Type B pancreatic cell (in vitro differentiated cells): ENCODE measurements at places on chromosomes 1 and 21.
A peak's percentile ranks its signal among the peaks of the same experiment; 100 is the strongest.

DNA sequence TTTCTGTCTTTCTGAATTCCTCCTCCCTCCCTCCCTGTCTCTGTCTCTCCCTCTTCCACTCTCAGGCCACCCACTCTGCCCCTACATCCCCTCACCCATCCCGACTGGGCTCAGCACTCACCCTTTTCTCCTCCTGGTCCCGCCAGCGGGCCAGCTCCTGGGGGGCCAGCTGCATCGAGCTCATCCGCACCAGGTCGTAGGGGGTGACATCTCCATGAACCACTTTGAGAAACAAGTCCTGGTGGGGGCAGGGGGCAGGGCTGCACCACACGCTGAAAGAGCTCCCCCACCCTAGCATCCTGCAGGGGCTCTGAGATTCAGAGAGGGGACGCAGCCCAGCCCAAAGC lies 17.8 kb downstream of the SPOCD1 start:
- DNase-seq = peak; percentile 70

DNA sequence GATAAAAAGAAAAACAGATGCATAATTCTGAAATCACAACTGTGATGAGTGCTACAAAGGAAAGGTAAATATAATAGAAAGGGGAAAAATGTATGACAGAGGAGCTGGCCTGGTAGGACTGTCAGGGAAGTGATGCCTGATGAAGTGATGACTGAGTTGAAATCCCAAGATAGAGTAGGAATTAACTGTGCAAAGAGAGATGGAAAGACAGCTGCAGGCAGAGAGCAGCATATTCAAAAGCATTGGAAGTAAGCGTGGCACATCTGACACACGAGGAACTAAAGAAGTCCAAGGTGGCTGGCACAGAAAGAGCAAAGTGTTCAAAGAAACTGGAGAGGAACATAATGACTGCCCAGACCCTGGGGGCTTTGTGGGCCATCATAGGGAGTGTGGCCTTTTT lies 121.6 kb upstream of the C1orf105 start:
- DNase-seq = no peak

DNA sequence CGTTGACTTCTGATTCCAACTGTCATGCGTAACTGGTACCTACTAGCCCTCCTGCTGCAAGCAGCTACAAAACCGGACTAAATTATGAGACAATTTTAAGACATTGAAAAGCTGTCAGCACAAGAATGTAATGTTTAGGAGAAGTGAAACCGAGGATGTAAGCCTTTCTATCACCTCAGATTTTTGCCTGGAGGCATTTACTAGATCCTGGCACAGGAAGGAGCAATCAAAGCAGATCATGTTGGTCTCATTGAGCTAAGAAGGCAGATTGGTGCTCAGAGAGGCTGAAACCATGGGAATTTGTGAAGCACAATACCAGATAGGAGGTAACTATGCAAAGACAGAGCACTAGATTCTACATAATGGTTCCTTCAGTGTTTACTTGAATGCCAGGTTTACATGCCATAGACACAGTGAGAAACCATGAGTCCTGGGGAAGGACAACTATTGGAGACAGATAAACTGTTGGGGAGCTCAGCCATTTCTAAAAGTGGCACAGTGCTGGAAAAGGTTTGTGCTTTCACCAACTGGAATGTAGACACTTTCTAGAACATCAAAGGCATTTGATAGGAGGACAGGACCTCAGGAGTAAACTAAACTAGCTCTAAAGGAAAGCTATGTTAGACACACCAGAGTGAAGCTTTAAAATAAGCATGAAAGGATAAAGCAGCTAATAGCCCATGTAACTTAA lies 179.4 kb downstream of the LYPLAL1 start:
- no peak for DNase-seq

DNA sequence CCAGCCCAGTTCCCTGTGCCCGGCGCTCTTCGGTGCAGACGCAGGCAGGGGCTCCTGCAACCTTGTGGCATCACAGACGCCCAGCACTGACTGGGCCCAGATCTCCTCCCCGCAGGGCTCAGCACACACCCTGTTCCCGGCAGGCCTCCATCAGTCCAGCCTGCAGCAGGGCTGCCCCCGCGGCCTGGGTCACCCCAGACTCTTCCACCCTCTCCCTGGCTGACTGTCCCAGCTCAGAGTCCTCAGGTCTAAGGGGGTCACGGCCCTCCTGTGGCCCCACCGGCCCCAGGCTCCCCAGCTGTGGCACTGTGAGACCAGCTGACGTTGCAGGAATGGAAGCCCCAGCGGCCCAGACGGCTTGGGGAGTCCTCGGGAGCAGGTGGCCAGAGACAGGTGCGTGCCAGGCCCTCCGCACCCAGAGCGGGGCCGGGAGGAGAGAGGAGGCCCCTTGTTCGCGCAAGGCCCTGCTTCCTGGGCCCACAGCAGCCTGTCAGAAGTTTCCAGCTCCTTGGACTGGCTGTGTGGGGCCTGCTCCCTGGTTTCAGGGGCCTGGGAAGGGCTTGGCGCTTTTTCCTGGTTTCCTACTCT lies 4.2 kb downstream of the B3GALT6 start:
- DNase-seq = no peak

- DNase-seq = peak; percentile 73
These were observed 1.7 kb downstream of the WNT9A start for GRCh38 chr1:227945891-227946623.

- no peak for DNase-seq
These were observed 228.3 kb downstream of the ST6GALNAC3 start for GRCh38 chr1:76302711-76303339.

DNA sequence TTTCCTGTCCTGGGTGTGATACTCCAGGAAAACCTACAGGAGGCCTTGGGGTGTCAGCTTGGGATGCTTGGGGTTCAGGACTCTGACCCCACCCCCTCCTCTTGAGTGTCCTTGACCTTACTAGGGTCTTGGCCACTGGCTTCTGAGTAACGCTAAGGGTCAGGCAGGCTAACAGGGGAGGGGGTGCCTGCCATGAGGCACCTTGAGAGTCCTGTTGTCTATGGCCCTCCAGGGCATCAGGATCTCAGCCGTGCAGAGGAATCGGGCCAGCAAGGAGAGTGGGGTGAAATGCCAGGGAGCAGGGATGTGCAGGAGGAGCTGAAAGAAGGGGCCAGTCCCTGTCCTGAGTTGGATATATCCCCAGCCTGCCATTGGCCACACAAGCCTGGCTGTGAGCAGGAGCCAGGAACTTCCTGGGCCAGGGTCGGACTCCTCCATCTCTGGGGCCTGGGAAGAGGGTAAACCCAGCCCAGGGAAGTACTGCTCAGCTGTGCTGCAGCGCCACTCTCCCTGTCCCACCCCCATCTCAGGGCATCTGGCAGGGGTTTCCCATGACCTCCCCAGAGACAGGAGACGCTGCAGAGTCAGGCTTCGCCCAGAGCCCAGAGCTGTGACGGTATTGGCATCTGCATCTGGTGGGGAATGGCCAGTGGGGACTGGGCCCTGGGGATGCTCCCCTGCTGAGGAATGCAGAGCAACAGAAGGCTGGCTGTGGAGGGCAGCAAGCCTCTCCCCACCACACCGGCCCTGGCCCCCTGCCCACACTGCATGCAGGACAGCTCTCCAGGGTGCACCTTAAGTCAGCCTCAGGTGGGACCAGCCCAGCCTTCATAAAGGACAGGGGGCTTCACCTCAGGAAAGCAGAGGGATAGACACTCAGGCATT lies 6.3 kb downstream of the KIF21B start:
- DNase-seq = no peak

GRCh38 chr1:14697353-14697752 lies 98.9 kb downstream of the KAZN start:
- DNase-seq = no peak

- no peak for DNase-seq
These were observed 4.8 kb upstream of the CTRC start for GRCh38 chr1:15433471-15433870.

GRCh38 chr1:222844411-222844779 lies 29.6 kb downstream of the DISP1 start:
- DNase-seq = no peak

- no peak for DNase-seq
These were observed 30.8 kb upstream of the ACTA1 start for GRCh38 chr1:229464672-229465071.

DNA sequence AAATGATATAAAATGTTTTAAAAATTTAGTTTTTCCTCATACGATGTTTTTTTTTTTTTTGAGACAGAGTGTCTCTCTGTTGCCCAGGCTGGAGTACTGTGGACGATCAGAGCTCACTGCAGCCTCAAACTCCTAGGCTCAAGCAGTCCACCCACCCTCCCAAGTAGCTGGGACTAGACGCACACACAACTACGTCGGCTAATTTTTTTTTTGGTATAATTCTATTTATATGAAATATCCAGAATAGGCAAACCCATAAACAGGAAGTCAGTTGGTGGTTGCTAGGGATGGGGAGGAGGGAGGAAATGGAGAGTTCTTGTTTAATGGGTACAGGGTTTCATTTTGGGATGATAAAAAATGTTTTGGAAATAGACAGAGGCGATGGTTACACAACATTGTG lies 56.5 kb downstream of the WARS2 start:
- DNase-seq = no peak

DNA sequence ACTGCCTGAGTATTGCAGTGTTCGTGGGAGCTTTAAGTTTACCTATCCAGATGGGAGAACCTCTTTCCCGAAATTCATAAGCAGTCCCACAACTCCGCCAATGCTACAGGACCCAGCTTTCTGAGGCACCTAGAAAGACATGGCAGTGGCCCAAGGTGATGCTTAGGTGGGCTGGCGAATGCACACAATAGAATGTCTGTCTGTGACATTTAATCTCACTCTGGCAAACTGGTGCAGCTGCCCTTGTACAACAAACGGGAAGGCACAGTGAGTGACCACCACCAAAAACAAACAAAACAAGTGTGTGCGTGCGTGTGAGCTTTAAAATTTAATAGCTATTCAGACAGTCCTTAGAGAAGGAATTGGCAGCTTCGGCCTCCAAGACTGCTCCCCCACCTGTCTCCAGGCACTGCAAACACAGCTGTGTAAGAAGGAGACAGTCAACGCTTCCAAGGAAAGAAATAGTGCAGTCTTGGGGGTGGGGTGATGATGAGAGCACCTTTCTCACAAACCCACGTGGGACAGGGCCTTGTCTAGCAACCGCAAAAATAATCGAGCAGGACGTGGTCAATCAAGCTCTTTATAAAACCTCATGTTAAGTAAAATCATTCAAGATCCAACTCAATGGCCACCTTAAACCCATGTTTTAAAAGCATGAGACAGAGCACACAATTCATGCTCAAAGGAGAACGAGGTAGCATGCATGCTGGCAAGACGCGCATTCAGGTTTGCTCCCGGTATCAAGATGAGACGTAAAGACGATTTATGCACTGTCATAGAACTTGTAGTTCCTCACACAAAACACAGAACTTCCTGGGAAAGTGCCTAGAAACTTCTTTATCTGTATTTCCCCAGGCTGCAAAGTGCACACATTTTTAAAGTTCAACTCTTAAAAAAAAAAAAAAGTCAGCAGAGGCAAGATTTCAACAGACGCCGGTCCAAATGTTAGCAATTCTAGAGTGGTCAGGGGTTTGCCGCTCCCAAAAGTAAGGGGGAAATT lies 84.1 kb downstream of the TM2D1 start:
- no peak for DNase-seq

DNA sequence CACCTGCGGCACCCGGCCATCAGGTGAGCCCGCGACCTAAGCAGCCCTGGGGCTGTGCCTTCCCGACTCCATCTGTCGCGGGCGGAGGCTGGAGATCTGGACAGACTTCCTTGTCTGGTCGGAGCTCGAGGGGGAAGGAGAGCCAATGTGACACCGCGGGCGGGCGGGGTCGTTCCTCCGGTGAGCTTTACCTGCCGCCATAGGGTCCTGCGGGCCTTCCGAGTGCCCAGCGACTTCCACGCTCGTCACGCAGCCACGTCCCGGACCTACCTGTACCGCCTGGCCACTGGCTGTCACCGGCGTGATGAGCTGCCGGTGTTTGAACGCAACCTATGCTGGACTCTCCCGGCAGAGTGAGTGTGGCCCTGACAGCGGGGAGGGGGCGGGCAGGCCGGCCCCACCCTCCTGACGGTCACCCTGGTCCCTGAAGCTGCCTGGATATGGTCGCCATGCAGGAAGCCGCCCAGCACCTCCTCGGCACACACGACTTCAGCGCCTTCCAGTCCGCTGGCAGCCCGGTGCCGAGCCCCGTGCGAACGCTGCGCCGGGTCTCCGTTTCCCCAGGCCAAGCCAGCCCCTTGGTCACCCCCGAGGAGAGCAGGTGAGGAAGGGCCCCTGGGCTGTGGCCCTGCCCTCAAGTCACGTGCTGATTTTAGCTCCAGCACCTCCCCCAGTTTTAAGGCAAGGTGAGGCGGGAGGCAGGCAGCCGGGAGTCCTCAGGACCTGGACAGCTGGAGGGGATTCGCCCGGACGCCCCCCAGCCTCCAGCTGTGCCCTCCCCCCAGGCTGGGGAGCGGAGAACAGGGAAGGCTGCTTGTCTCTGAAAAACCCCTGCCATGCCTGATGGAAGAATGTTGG lies 1.1 kb downstream of the PUSL1 start:
- no peak for DNase-seq
